AG04450 (cell line): ENCODE measurements at places on chromosomes 2 and 18. TPM values are rescaled to one million over a fixed set of nuclear protein-coding genes. Genes with fewer than 3 reads are reported as not detected.

- DNase-seq, result no peak
Measured at GRCh38 chr2:48112911-48113680, 206.8 kb upstream of the FBXO11 start.

Gene AFF3
- polyA plus RNA-seq, result 17.9 and 21.8 TPM in 2 replicates

DNA sequence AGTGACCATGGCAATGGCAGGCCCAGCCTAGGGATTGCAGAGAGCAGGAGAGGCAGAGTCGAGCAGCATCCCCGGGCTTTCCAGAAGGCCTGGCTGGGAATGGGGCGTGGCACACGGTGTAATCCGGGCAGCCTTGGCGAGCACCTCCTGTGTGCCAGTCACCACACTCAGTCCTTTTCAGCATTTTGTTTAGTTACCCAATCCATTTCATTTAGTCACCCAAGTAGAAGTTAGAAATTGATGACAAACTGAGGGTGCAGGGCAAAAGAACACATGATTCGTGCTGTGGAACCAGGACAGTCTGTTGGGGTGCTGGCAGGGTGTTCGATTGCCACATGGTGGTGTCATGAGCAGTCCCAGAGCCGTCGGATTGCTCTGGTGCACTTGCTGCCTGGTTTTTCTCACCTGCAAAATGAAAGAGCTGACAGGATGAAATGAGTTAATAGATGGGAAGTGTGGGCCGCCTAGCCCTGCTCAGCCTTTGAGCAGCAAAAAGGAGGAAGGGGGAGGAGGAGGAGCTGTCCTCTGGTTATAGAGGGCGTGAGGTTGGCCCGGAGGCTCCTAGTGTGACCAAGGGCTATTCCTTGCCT, 299.4 kb downstream of the AGAP1 start:
- no peak for DNase-seq

GRCh38 chr2:40725040-40725439, 273.1 kb upstream of the SLC8A1 start:
- DNase-seq, result no peak

Gene SERPINB13
- not detected in 2 replicates for polyA plus RNA-seq

DNA sequence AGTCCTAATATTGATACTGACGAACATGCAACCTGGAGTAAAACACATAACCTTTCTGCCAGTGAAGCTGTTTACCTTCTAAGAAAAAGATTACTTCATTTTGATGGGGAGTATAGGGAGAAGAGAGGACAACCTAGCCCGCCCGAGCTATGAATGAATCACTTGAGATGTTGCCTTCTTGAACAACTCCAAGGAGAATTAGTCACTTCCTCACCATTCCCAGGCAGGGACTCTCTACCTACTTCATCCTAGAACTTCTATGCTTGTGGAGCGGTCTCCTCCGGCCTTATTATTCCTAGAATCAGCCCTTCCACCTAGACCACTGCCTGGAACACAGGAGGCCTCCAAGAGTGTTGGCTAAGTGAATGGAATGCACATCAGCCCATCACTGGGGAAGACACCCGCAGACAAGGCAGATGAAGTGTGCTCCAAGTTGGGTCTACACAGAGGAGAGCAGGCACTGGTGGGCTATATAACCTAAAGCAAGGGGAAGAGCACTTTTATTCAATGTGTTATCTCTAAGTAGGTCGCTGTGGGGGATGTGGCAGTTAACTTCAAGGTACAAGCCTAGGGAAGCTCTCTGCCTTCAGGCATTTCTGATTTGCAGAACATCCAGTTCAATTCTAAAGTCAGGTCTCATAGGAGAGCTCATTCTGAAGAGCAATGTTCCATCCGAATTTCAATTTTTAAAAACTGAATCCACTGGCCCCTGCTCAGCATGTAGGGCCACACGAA, 57.4 kb downstream of the STK39 start:
- peak; percentile 27 for DNase-seq

DNA sequence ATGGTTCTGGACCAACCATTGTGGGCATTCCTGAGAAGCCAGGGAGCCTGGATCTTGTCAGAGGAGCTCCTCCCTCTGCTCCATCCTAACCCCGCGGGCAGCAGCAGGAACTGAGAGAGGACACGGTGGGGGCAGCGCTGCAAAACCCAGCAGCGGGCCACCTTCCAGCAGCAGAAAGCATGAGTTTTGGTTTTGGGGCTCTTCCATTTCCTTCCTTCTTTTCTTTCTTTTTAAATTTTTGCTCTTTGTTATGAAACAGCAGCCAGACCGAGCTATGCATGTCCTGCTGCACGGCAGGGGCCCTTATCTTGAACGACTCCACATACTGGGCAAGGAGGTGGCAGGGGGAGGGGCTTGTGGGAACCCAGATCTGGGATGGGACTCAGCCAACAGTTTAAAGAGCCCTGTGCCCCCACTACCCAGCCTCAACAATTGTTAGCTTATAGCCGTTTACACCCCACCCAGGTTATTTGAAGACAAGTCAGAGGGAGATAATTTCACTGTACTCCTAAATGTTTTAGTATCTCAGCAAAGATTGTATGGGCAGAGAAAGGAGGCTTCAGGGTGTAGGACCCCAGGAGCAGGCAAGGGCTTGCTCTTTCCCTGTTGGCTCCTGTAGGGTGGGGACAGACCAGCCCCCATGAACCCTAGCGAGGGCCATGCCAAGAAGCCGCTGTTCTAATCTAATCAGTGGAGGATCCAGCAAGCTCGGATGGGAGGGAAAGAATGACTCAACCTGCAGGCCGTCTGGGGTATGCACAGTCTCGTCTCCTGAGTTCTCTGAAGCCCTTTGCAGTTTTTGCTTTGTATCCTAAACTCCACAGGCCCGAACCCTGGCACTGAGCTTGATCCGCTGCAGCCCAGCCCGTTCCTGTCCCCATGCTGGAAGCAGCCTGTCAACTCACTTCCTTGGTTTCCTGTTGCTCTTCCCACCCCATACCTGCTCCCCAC, 75.3 kb downstream of the LRRFIP1 start:
- no peak for DNase-seq

GRCh38 chr2:55231546-55232083, 478 bp downstream of the CLHC1 start:
- DNase-seq, result no peak

- DNase-seq, result no peak
Measured at GRCh38 chr18:62844850-62845643, 129.7 kb downstream of the PHLPP1 start.

DNA sequence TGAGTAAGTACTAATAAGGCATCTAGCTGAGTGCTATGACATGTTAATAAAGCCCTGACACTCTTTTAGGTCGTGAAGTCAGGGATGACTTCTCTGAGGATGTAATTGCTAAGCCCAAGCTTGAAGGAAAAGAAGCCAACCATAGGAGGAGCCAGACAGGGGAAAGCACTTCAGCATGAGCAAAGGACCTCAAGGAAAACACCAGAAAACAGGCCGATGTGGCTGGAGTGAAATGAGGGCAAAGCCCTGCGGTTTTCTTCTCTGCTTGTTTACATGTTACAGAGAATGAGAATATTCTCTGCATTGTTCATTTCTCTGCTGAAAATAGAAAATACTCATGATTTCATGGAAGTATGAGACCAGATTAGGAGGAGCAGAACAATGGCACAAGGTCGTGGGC, 112.5 kb upstream of the ARHGAP28 start:
- no peak for DNase-seq

Gene RAB6C
- polyA plus RNA-seq, result not detected in 2 replicates

- no peak for DNase-seq
Measured at GRCh38 chr2:239827523-239827890, 197.6 kb downstream of the NDUFA10 start.

Gene OTX1
- polyA plus RNA-seq, result not detected in 2 replicates

DNA sequence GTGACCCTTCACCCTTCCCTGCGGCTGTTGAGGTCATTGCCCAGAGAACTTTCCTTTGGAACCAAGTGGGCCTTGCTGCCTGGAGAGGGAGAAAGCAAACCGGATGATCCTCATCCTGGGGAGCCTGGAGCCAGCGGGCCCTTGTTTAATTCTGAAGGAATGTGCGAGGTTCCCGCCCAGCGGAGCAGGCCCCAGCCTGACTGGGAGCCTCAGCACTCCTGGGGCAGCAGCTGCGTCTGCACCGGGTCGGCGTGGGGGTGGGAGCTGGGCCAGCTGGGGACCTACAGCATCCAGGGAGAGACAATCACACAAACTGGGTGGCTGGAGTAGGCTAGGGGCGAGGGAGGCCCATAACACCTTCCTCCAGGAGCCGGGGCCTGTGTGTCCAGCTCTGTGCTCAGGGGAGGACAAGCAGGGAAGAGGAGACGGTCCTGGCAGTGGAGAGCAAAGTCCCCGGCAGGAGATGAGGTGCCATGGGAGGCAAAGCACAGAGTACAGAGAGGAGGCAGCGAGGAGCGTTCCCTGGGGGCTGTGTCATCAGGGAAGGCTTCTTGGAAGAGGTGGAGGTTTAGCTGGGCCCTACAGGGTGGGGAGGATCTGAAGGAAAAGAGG, 61.9 kb upstream of the HAAO start:
- DNase-seq, result no peak

Gene SP5
- not detected in 2 replicates for polyA plus RNA-seq

- DNase-seq, result peak; percentile 67
Measured at GRCh38 chr2:196601430-196602306, 37.8 kb upstream of the CCDC150 start.

Gene MC4R
- polyA plus RNA-seq, result 0.06 TPM in 1 of 2 replicates, not detected in the other

DNA sequence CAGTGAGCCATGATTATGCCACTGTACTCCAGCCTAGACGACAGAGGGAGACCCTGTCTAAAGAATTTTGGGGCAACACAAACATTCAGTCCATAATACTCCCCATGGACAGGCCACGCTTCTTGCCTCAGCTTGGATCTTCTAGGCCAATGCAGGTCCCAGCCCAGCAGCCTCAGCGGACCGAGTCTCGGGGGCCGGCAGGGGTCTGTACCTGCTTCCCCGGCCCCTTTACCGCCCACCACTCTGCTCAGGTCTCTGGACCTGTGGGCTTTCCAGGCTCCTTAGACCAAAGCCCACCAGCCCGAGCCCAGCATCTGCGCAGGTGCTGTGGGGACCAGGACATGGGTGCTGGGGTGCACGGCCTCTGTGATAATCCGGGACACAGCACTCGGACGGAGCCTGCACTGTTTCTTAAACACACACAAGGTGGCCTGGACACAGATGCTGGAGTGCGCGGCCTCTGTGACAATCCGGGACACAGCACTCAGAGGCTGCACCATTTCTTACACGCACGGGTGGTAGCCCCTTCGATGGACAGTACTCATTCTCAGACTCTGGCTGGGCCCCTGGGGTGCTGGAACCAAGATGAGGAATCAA, 62.1 kb upstream of the GPC1 start:
- no peak for DNase-seq

DNA sequence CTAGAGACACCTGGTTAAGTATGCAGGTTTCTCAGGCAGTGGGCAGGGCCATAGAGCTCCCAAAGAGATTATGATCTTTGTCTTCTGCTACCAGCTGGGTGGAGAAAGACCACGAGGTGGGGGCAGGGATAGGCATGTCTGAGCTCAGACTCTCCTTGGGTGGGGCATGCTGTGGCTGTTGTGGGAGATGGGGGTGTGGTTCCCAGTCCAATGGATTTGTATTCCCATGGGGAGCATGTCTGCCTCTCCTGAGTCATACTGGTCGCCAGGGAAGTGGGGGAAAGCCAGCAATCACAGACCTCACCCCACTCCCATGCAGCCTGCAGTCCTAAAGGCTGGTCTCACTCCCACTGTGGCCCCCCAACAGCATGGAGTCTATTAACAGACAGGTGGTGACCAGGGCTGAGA, 31.4 kb upstream of the RHOB start:
- DNase-seq, result no peak

GRCh38 chr18:75023473-75023872, 185.5 kb downstream of the PTGR3 start:
- DNase-seq, result no peak

GRCh38 chr2:230657906-230658305, 54.7 kb upstream of the CAB39 start:
- no peak for DNase-seq

DNA sequence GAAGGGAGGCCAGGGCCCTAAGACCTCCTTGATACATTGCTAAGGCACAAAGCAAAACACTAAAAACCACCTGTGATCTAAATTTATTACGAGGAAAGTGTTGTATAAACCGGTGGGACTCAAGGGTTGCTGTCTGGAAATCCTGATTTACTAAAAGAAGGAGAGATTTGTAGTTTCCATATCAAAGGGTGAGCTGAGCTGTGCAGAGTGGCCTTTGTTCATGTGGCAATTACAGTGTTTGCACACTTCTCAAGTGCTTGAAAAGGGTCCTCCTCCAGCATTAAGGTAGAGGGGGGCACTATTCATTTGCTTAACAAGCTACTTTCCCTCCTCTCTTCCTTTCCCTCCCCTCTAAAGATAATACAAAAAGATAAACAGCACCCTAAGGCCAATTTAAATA, 30.5 kb upstream of the ITGA4 start:
- DNase-seq, result no peak
